SK-N-DZ (cell line): ENCODE measurements at places on chromosomes 1 and 21.

DNA sequence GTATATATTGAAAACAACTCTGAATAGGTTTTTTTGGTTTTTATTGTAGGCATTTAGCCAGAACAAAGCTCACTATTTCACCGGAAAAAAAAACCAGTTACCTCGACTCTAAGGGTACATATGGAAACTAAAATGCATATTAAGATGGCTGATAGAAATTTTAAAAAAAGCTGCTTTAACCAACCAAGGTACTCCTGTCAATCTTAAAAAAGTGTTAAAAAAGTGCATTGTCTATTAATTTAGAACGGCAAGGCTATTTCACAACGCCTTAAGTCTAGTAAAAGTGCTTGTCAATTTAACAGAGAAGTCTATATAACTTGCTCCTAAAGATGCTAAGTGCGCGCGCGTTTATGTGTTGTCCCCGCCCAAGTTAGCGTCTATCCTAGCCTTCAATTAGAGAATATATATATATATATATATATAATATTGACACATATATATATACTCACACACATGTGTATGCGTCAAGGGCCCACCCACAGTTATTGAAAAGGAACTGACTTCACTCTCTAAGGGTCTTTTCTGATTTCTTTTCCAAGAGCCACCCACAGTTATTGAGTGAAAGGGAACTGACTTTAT is 934 bp downstream of the ASPM start:
- DNase-seq, result no peak

DNA sequence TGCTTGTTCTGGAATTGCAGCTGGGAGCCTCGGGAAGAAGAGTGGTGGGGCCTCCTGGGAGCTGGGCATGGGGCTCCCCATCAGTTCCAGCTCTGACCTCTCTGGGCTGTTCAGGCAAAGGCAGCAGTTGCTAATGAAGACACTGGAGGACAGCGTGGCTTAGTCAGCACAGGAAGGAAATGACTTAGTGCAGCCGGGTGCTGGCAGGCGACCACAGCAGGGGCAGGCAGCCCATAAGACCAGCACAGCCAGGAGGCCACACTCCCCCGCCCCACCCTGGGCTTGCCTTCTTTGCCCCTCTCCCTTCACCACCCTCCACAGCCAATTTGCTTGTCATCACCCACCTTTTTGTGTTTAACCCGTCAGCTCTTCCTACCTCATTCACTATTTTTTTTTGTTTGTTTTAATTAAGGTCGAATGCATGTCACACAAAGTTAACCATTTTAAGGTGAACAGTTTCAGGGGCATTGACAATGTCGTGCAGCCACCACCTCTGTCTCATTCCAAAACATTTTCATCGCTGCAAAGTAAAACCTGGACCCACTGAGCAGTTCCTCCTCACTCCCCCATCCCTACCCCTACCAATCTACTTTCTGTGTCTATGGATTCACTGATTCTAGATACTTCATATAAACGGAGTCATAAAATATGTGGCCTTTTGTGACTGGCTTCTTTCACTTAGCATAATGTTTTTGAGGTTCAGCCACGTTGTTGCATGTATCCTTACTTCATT is 10.9 kb downstream of the OLIG2 start:
- no peak for DNase-seq

- no peak for DNase-seq
These were observed 34.1 kb downstream of the NFIA start for GRCh38 chr1:61116421-61116820.

- DNase-seq, result no peak
These were observed 129.0 kb upstream of the CAMK1G start for GRCh38 chr1:209454340-209454994.

- no peak for DNase-seq
These were observed 111.9 kb upstream of the SLC44A3 start for GRCh38 chr1:94708299-94708685.
